ENCODE measurements at places on chromosomes 6 and 20.

DNA sequence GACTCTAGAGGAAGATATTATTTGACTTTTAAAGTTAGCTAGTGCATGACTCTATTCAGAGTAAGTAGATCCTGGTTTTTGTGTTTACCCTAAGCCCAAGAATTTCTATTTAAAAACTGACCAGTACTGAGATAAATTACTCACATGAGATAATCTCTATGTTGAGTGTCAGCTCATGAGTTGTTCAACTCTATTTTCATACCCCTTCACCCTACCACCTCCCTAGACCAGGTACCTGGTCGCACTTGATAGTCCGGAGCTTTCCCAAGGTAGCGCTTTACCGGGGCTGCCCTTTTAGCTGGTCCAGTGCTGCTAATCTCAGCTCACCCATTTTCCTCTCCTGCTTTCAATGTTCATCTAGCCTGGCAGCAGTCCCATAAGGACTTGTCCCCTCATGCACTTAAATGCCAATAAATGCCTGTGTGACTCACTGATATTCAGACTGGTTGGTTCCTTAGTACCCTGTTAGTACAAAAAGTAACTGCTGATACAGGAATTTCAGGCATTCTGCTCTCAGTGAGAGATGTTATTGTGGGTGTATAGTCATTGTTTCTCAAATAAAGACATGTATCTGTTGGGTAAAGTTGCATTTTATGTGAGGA, 503.9 kb downstream of the ADGRB3 start:
- DNase-seq, result no peak

DNA sequence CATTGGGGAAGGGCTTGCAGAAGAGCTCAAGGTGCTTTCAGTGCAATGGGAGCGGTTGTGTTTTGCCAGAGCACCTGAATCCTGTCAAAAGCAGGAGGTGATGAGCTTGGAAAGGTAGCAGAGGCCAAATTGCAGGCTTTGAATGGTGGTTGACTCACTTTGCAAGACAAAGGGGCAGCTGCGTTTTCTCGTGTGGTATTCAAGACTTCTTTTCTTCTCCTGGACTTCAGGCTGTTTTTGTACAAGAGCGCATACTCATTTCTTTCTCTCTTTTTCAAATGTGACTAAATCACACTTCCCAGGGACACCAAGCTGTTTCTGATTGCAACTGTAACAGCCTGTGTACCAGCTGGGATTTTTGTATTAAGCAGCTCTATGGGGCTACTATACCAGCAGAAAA, 32.3 kb downstream of the GHRH start:
- peak; percentile 34 for DNase-seq

DNA sequence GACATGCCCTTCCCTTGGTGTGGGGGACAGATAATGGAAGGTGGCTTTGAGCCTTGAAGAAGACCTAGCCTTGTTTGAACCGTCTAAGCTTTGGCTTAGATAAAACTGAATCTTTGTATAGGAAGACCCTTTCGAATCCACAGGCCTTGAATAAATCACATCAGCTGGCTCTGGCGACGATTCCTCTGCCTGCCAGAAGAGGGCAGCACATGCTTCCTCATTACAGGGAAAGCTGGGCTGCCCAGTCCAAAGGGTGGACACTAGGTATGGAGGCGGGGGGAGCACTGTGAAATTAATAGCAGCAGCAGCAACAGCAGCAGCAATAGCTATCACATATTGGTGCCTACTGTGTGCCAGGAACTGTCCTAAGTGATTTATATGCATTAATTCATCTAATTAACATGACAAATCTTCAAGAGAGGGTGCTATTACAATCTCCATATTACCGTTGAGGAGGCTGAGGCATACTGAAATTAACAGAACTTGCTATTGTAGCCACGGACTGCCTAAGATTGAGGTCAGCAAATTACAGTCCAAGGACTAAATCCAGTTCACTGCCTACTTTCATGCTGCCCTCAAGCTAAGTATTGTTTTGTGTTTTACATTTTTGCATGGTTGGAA, 85.1 kb downstream of the CLIC5 start:
- DNase-seq, result peak; percentile 61

DNA sequence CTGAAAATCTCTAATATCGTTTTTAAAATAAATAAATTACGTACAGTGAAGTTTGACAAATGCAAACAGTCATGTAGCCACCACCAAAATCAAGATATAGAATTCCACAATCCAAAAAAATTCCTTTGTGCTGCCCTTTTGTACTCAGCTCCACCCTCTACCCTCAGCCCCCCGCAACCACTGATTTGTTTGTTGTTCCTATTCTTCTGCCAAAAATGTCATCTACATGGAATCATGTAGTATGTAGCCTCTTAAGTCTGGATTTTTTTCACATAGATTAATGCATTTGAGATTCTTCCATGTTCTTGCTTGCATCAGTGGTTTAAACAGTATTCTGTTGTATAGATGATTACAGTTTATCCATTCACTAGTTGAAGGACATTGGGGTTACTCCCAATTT, 8.5 kb upstream of the REPS1 start:
- no peak for DNase-seq

DNA sequence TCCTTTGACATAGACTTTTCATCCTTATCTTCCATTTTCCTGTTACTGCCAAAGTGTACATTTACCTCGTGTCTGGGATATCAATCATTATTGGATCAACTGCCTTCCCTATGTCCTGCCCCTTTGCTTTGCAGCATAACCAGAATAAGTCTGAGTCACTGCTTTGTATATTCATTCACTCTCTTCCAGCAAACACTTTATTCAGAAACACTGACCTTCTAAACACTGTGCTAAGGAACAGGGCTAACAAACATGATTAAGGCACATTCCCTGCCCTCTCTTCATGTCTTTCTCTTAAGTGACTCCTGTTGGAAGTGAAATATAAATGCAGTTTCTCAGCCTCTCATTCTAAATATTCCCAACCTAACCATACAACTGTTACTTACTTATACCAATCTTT, 66.9 kb downstream of the COL19A1 start:
- DNase-seq, result no peak

- no peak for DNase-seq
Observed at GRCh38 chr6:2542101-2542857, 208.4 kb downstream of the MYLK4 start.

Measured in NCI-H2227 treated with DMSO at 0.1 percent for 48 hours (cell line).